ENCODE measurements at places on chromosomes 3 and 15. TPM values are rescaled to one million over a fixed set of nuclear protein-coding genes. Genes with fewer than 3 reads are reported as not detected.

MYL3 gene
- total RNA-seq, result 53.2 TPM

MAP3K13 gene
- total RNA-seq, result 9.9 TPM

CPNE9 gene
- total RNA-seq, result 0.52 TPM

SPTBN5 gene
- 1.0 TPM for total RNA-seq

A4GNT gene
- not detected for total RNA-seq

CCR1 gene
- 3.7 TPM for total RNA-seq

CNTN4 gene
- 11.0 TPM for total RNA-seq

All from skeletal muscle tissue (tissue), 5 donors.